ENCODE measurements at places on chromosomes 16 and 17. TPM values are rescaled to one million over a fixed set of nuclear protein-coding genes. Genes with fewer than 3 reads are reported as not detected.

GRCh38 chr16:3214904-3215600 lies 19.9 kb downstream of the ZNF200 start:
- H3K36me3 ChIP-seq: no peaks in the 10 kb centered on the region
- no peak overlapping the region for H3K4me3 ChIP-seq
- H3K27me3 ChIP-seq: no peaks in the 10 kb centered on the region
- H3K27ac ChIP-seq: no peak overlapping the region
- no peaks in the 10 kb centered on the region for H3K4me1 ChIP-seq

DNA sequence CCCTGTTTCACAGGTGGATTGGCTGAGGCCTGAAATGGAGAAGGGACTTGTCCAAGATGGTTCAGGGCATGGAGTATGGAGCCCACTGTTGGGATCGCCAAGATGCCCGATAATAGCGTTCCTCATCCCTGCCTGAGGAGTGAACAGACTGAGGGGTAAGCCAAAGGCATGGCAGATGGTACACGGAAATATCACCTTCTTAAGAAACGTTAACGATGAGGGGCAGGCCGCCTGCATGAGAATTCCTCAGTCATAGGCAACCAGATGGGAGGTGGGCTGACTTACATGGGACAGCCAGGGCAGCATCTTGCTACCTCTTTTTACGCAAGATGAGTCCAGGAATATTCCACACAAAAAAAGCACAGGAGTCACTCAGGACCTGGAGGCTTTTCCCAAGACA lies 188.1 kb downstream of the CCDC182 start:
- H3K27me3 ChIP-seq: no peaks in the 10 kb centered on the region
- H3K4me3 ChIP-seq: no peak overlapping the region

DNA sequence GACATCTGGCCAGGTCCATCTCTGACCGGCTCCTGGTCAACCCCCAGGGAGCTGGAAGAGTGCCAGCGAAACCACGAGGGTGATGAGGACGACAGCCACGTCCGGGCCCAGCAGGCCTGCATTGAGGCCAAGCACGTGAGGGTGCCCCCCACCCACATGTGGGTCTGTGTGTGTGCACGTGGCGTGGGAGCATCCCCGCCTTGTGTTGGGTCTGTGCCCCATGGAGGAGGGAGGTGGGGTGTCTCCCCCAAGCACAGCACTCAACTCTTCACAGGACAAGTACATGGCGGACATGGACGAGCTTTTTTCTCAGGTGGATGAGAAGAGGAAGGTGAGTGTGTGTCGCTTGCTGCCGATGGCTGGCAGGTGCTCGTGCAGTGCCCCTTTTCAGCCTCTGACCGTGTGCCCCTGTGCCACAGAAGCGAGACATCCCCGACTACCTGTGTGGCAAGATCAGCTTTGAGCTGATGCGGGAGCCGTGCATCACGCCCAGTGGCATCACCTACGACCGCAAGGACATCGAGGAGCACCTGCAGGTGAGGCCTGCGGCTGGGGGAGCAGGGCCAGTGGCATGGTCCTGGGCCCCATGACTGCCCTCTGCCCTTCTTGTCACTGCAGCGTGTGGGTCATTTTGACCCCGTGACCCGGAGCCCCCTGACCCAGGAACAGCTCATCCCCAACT lies 1.7 kb downstream of the STUB1 start:
- H3K27me3 ChIP-seq: peaks cover 3% of the 10 kb centered on the region
- H3K27ac ChIP-seq: no peak overlapping the region
- H3K4me3 ChIP-seq: peak overlapping the region; percentile 71

GRCh38 chr17:37160944-37161343 lies 212.2 kb downstream of the AATF start:
- no peak overlapping the region for H3K27ac ChIP-seq
- H3K4me3 ChIP-seq: no peak overlapping the region
- peaks cover 21% of the 10 kb centered on the region for H3K36me3 ChIP-seq
- DNase-seq: no peak

DNA sequence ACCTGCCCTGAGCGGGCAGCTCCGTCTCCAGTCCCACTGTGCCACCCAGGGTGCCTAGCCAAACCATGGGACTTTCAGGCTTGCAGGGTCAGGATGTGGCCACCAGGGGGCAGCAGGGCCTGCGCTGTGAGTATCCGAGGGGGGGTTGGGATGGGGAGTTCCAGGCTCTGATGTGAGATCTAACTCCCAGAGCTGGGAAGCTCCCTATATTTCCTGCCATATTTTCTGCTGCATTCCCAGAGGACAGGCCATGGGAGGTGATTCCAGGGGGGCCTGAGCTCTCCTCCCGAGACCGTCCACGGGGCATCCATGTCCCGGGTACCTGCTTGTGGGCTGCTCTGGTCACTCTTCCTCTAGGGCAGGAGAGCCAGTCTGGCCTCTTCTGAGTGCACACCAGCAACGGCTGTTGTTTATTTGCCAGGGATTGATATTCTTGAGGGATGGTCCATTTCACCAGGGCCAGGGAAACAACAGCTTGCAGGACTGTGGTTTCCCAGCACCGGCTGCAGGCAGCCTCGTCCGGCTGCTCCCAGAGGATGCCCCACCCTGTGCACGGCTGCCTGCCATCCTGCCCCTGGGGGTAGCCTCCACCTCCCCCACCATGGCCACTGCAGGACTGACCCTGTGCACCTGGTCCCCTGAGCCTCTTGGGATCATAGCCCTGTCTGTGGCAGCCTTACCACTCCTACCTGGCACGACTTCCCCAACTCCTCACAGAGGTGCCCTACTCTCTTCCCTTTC lies 1.2 kb downstream of the GPR142 start:
- no peak overlapping the region for H3K4me3 ChIP-seq
- H3K27me3 ChIP-seq: peaks cover 15% of the 10 kb centered on the region
- H3K4me1 ChIP-seq: peaks cover 12% of the 10 kb centered on the region
- no peaks in the 10 kb centered on the region for H3K36me3 ChIP-seq

- H3K4me1 ChIP-seq: peaks cover 19% of the 10 kb centered on the region
- peak overlapping the region; percentile 75 for H3K27ac ChIP-seq
- H3K27me3 ChIP-seq: no peaks in the 10 kb centered on the region
- H3K4me3 ChIP-seq: no peak overlapping the region
- peak; percentile 11 for DNase-seq
Measured at GRCh38 chr17:79950751-79951150, 84.9 kb downstream of the TBC1D16 start.

DNA sequence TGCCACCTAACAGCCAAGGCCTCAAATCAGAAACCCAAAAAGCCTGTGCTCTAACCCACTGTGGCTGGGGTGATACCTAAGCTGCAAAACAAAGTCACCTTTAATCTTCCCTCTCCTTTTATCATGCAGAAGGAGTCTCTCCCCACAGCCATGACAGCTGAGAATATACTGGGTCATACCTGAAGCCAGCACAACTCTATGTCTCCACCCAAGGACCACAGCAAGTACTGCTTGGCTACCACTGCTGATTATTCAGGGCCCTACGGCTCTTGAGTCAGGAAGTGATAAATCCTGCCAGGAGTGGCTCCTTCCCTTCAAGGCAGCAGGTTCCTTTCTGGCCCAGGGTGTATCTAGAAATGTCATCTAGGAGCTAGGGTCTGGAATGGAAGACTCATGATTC lies 151.5 kb upstream of the TOM1L1 start:
- H3K4me1 ChIP-seq: no peaks in the 10 kb centered on the region
- no peaks in the 10 kb centered on the region for H3K27me3 ChIP-seq
- H3K36me3 ChIP-seq: no peaks in the 10 kb centered on the region

GRCh38 chr17:21392266-21392665 lies 16.1 kb downstream of the KCNJ12 start:
- H3K27ac ChIP-seq: no peak overlapping the region
- no peaks in the 10 kb centered on the region for H3K4me1 ChIP-seq
- no peak for DNase-seq
- no peaks in the 10 kb centered on the region for H3K27me3 ChIP-seq

- peaks cover 93% of the 10 kb centered on the region for H3K36me3 ChIP-seq
- DNase-seq: no peak
- H3K27ac ChIP-seq: no peak overlapping the region
- no peaks in the 10 kb centered on the region for H3K27me3 ChIP-seq
Measured at GRCh38 chr16:10754941-10755340, 11.3 kb downstream of the NUBP1 start.

GRCh38 chr17:79573196-79573896 lies 37.5 kb downstream of the RBFOX3 start:
- DNase-seq: peak; percentile 29
- no peak overlapping the region for H3K27ac ChIP-seq
- no peaks in the 10 kb centered on the region for H3K36me3 ChIP-seq
- peaks cover 35% of the 10 kb centered on the region for H3K27me3 ChIP-seq
- H3K4me3 ChIP-seq: no peak overlapping the region

DNA sequence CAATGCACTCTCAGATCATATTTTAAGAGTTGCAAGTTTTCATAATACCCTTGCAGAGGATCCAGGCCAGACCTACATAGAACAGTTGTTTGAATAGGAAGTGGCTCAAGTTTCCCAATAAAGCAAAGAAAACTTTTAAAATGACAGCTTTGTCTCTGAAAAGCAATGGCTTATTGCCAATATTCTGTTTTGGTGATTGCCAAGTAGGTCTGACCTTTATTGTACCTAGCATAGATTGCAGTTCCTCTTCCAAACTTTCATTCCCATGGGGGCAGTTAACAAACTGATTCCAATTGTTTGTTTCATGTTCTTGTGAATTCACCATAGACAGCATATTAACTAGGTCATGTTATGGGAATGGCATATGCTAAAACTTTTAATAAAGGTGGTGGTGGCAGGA lies 664.6 kb upstream of the CA10 start:
- DNase-seq: no peak
- H3K36me3 ChIP-seq: no peaks in the 10 kb centered on the region
- H3K4me3 ChIP-seq: no peak overlapping the region
- H3K27me3 ChIP-seq: no peaks in the 10 kb centered on the region
- no peak overlapping the region for H3K27ac ChIP-seq
- H3K4me1 ChIP-seq: no peaks in the 10 kb centered on the region

- H3K4me1 ChIP-seq: no peaks in the 10 kb centered on the region
- H3K27me3 ChIP-seq: no peaks in the 10 kb centered on the region
- DNase-seq: no peak
- H3K4me3 ChIP-seq: no peak overlapping the region
Measured at GRCh38 chr17:15000661-15001060, 264.5 kb downstream of the PMP22 start.

DNA sequence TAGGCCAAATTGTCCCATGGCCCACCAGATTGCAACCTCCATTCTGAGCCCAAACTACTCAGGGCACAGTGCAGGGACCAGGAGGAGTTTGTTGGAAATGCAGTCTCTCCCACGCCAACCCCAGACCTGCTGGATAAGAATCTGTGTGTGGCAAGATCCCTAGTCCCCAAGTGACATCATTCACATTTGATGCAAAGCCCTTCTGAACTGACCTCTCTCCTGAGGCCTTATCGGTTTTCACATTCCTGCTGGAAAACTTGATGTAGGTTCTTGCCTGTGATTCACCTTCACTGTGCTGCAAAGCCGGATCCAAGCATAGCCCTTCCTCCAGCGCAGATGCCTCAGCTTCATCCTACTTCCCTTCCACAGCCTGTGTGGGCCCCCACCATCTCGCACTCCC lies 6.6 kb upstream of the SHCBP1 start:
- DNase-seq: no peak
- H3K4me3 ChIP-seq: no peak overlapping the region

- no peaks in the 10 kb centered on the region for H3K27me3 ChIP-seq
- H3K36me3 ChIP-seq: no peaks in the 10 kb centered on the region
- DNase-seq: no peak
- H3K4me3 ChIP-seq: no peak overlapping the region
- no peak overlapping the region for H3K27ac ChIP-seq
Measured at GRCh38 chr16:66681676-66682075, 14.9 kb downstream of the CMTM4 start.

DNA sequence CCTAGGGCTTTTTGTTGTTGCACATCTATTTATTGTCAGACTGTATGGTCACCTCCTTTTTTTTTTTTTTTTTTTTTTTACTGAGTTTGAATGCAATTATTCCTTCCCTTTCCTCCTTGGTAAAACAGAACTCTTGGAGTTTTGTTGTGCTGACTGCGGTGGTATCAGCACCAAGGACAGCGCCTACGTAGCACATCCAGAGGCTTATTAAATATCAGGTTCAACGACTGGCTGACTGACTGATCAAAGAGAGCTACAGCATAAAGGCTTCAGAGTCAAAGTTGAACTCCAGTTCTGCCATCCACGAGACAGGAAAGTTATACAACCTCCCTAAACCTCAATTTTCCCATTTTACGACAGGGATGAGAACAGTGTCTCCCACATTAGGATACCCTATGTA lies 86.1 kb upstream of the RBFOX1 start:
- no peak for DNase-seq
- H3K27ac ChIP-seq: no peak overlapping the region
- H3K36me3 ChIP-seq: no peaks in the 10 kb centered on the region
- no peaks in the 10 kb centered on the region for H3K4me1 ChIP-seq
- H3K27me3 ChIP-seq: no peaks in the 10 kb centered on the region

GRCh38 chr16:88738151-88739084 lies 32.1 kb downstream of the CTU2 start:
- no peak overlapping the region for H3K4me3 ChIP-seq
- peaks cover 85% of the 10 kb centered on the region for H3K36me3 ChIP-seq
- DNase-seq: no peak
- H3K27ac ChIP-seq: no peak overlapping the region
- no peaks in the 10 kb centered on the region for H3K27me3 ChIP-seq

DNA sequence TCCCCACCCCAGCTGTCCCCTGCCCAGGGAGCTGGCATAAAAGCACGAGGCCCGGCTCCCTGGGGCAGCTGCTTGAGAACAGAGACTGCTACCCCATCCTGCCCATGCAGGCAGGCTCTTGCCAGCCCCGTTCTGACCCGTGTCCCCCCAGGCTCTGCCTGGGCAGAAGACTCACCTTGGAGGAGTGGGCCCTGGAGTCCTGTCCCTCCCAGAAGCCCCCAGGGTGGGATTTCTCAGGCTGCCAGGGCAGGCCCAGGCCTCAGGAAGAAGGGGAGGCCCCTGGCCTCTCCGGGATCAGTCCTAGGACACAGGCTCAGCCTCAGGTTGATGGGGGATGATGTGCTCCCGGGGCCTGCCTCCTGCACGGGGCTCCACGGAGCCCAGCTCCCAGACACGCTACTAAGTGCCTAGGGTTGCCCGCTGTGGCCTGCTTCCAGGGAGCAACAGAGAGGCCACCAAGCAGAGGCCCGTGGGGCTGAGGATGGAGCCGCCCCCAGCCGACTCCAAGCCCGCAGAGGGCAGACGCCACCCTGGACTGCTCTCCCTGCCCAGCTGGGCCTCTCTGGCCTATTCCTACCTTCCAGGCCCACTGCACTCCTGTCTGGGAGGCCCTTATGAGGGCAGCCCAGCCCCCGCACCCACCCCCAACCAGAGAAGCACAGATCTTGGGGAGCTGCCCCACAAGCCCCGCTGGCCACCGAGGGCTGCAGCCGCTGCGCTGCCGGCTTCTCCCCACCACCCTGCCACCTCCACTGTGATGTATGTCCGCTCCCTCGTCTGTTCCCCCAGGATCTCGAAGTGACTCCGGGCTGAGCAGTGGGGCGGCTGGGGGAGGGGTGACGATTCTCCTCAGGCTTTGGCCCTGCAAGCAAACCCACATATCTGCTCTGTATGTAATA lies 1.7 kb downstream of the NME3 start:
- H3K4me3 ChIP-seq: peak overlapping the region; percentile 98
- H3K36me3 ChIP-seq: peaks cover 54% of the 10 kb centered on the region
- DNase-seq: no peak
- peak overlapping the region; percentile 94 for H3K27ac ChIP-seq

GRCh38 chr16:4918781-4919251 lies 18.1 kb downstream of the PPL start:
- peak; percentile 84 for DNase-seq
- no peaks in the 10 kb centered on the region for H3K36me3 ChIP-seq
- peaks cover 18% of the 10 kb centered on the region for H3K4me1 ChIP-seq
- peak overlapping the region; percentile 49 for H3K27ac ChIP-seq

The SULT1A4 gene
- 20.7 TPM for total RNA-seq

The GUCY2D gene
- 3.1 TPM for total RNA-seq

The NPW gene
- not detected for total RNA-seq

The OR1F1 gene
- not detected for total RNA-seq

The KRT13 gene
- total RNA-seq: 5.2 TPM

The SPEM1 gene
- total RNA-seq: not detected

The SAMD14 gene
- 9.2 TPM for total RNA-seq

The HSD17B1 gene
- 2.2 TPM for total RNA-seq

The KRTAP4-2 gene
- total RNA-seq: not detected

The SSTR5 gene
- total RNA-seq: not detected

Measured in lower lobe of right lung (tissue), 2 donors.